Ovary (tissue), 10 donors: ENCODE measurements at places on chromosomes 4 and X. TPM values are rescaled to one million over a fixed set of nuclear protein-coding genes. Genes with fewer than 3 reads are reported as not detected.

DNA sequence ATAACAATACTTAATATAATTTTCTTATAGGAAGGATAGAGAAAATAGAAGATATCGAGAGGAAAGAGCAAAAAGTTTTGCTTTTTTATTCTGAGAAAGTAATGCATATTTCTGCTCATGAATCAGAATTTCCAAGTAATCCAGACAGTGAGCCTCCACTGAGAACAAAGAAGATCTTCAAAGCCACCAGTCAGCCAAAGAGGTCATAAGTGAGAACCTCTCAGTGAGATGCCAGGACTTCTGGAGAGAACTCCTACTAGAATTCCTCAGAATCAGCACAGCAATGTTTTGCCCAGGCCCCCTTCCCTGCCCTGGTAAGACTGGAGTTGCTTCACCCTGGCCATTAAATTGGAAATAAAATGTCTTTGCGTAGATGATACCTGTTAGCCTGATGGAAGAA is 254.4 kb upstream of the FAT4 start:
- no peak overlapping the region for H3K27ac ChIP-seq
- H3K27me3 ChIP-seq, result no peaks in the 10 kb centered on the region
- no peaks in the 10 kb centered on the region for H3K4me1 ChIP-seq
- DNase-seq, result no peak

DNA sequence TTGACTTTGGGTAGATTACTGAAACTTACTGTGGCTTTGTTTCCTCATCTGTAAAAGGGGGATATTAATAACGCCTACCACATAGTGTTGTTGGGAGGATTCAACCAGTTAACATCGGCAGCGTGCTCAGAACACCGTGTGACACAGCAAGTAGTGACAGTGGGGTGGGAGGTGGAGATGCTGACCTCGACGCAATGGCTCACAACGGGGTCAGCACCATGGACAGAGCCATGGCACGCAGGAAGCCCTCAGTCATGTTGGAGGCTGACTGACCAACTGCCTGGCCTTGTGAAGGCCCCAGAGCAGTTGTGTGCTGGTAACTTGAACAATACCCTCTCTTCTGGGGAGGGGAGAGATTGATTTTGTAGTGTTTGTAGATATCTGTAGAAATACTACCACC is 93.2 kb downstream of the WFS1 start:
- H3K4me3 ChIP-seq, result no peak overlapping the region
- no peaks in the 10 kb centered on the region for H3K27me3 ChIP-seq
- H3K36me3 ChIP-seq, result no peaks in the 10 kb centered on the region
- no peak overlapping the region for H3K27ac ChIP-seq
- no peaks in the 10 kb centered on the region for H3K4me1 ChIP-seq
- DNase-seq, result no peak

Gene LINC00632
- total RNA-seq, result 59.4 TPM

DNA sequence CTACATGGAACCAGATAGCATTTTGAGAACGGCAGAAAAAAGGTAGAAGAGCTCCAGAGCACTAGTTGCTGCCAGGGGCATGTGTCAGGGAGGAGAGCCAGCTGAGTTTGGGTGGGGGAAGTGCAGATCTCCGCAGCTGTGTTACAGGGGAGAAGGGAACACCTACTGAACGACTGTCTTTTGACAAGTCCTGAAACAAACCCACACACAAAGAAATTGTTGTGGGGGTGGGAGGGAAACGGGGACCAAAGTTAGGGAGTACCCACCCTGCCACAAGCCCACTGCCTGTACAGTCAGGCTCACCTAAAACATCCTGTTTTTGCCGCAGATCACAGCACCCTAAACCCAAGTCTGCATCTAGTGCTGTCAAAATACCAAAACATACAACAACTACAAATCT is 55.5 kb downstream of the LEF1 start:
- no peak overlapping the region for H3K27ac ChIP-seq
- DNase-seq, result no peak
- H3K4me3 ChIP-seq, result no peak overlapping the region

- DNase-seq, result no peak
- no peak overlapping the region for H3K27ac ChIP-seq
- no peaks in the 10 kb centered on the region for H3K4me1 ChIP-seq
- no peak overlapping the region for H3K4me3 ChIP-seq
These were observed 15.3 kb downstream of the PDK3 start for GRCh38 chrX:24480400-24480865.

Gene ADH5
- 224 TPM for total RNA-seq

Gene RTL5
- 10.8 TPM for total RNA-seq

DNA sequence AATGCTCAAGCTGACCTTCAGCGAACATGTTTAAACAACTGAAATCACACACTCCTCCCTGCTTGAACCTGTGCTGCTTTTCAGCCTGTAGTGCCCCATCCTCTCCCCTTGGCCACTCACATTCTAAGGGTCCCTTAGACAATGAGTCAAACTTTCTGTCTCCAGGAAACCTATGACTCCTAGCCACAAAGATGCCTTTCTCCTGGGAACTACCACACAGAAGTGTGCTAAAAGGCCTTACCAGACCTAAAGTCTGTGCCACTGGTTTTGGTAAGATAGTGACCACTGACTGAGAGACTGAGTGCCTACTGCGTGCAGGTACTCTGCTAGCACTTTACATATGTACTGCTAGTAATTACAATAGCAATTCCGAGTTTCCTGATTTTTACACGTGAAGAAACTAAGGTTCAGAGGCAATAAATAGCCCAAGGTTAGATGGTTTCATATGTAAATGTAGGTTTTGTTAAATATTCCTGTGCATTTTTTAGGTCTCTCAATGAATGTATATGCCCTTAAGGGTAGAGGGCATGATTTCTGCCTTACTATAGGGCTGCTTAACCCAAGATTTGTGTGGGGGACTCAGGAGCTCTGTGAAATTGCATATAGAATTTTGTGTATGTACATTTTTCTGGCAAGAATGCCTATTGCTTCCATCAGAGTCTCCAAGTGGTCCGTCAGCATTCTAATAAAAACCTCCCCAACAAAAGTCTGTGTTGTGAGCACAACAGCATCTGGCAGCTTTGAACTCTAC is 71.1 kb downstream of the NSG1 start:
- H3K27me3 ChIP-seq, result no peaks in the 10 kb centered on the region
- H3K27ac ChIP-seq, result no peak overlapping the region
- no peak for DNase-seq
- H3K4me3 ChIP-seq, result no peak overlapping the region
- H3K36me3 ChIP-seq, result no peaks in the 10 kb centered on the region

DNA sequence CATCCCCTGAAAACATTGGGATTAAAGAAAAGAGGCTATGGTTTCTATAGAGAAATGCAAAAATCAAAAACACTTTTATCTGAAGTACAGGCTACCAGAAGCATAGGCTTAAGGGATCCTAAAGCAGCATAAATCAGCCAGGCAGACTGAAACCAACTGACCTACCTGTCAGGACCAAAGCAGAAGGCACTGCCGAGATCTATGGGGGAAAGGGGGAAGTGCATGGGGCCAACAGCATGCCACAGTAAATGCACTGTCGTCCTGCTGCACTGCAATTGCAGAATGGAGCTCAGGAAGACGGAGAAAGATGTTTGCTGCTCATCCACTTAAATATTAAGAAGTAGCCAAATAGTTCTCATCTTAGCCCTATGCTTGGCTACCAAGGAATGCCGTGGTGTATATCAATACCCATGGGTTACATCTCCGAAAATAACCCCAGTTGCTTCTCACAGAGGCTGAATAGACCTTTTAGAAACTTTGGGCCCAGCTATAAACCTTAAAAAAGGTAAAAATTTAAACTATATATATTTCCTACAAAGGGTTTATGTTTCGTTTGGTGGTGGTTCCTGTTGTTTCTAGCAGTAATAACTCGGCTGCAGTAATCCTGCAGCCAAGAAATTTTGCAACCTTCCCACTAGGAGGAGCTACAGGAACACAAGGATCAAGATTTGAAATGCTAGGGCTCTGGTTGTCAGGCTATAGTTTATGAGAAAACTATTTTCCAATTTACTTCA is 312.2 kb upstream of the DIAPH2 start:
- DNase-seq, result peak; percentile 28
- no peaks in the 10 kb centered on the region for H3K27me3 ChIP-seq
- no peak overlapping the region for H3K4me3 ChIP-seq
- H3K36me3 ChIP-seq, result no peaks in the 10 kb centered on the region
- H3K27ac ChIP-seq, result no peak overlapping the region

DNA sequence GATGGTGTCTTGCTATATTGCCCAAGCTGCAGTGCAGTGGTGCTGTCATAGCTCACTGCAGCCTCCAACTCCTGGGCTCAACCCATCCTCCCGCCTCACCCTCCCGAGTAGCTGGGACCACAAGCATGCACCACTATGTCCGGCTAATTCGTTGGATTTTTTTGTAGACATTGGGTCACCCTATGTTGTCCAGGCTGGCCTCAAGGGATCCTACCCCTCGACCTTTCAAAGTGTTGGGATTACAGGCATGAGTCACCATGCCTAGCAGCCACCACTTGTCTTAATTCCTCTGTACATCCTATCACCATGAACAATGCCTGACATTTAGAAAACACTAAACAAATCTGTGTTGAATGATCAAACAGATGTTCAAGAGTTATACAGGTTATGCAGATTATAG is 76.7 kb downstream of the NLGN4X start:
- no peak overlapping the region for H3K27ac ChIP-seq
- H3K4me1 ChIP-seq, result no peaks in the 10 kb centered on the region
- H3K27me3 ChIP-seq, result no peaks in the 10 kb centered on the region
- no peak overlapping the region for H3K4me3 ChIP-seq
- H3K36me3 ChIP-seq, result no peaks in the 10 kb centered on the region
- no peak for DNase-seq

Gene GATB
- total RNA-seq, result 12.5 TPM

Gene CXCL11
- total RNA-seq, result 0.57 TPM
